ENCODE measurements at places on chromosomes 2 and 18.

DNA sequence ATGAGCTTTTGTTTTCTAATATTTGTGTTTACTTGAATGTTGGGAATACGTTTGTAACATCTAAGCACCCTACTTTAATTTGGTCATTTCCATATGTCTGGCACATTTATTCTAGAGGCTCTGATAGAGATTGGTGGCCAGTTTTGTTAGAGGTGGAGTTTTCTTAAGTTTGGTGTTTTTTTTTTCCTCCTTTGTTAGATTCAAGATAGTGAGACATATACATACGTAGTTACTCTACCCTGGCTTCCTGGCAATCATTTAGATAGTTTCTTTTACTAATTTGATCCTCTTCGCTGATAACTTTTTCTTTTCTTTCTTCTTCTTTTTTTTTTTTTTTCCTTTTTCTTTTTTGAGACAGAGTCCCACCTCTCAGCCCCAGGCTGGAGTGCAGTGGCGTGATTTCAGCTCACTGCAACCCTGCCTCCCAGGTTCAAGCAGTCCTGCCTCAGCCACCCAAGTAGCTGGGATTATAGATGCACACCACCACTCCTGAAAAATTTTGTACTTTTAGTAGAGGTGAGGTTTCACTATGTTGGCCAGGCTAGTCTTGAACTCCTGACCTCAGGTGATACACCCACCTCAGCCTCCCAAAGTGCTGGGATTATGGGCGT is 26.6 kb downstream of the SMCHD1 start:
- no peak for DNase-seq

GRCh38 chr2:47321411-47322031 is 81.4 kb upstream of the MSH2 start:
- DNase-seq: no peak

- no peak for DNase-seq
These were observed 53.7 kb downstream of the SH2D6 start for GRCh38 chr2:85472261-85472660.

- DNase-seq: no peak
These were observed 200.5 kb downstream of the CPS1 start for GRCh38 chr2:210756855-210757254.

All from stimulated activated CD4-positive, alpha-beta T cell treated with anti-CD3 and anti-CD28 coated beads, Interleukin-15, amount 100 ng/mL, for 48 hours (primary cell).